ENCODE measurements at places on chromosomes 12 and 14.

DNA sequence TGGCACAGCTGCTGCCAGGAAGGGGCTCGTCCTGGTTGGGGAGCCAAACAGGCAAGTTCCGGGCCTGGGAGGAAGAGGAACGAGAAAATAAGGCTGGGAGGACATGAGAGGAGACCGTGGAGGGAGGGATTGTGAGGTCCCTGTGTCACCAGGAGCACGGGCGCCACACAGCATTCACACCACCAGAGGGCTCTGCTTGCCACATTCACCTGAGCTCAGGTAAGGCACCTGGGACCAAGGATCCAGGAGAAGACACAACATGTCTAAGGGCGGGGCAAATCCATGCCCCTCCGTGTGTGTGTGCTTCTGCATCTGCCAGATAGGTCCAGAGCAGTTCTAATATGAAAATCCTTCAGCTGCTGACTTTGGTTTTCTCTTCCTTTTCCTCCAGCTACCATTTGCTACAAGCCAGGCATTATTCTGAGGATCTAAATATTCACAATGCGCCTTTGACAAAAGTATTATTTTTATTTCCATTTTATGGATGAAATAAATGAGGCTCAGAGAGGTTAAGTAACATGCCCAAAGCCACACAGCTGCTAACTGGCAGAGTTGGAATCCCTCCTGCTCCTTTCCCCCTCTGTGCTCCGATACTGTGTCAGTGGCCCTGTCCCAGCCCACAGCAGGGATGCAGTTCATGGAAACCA, 14.6 kb downstream of the RAPGEF3 start:
- peak; percentile 87 for DNase-seq

DNA sequence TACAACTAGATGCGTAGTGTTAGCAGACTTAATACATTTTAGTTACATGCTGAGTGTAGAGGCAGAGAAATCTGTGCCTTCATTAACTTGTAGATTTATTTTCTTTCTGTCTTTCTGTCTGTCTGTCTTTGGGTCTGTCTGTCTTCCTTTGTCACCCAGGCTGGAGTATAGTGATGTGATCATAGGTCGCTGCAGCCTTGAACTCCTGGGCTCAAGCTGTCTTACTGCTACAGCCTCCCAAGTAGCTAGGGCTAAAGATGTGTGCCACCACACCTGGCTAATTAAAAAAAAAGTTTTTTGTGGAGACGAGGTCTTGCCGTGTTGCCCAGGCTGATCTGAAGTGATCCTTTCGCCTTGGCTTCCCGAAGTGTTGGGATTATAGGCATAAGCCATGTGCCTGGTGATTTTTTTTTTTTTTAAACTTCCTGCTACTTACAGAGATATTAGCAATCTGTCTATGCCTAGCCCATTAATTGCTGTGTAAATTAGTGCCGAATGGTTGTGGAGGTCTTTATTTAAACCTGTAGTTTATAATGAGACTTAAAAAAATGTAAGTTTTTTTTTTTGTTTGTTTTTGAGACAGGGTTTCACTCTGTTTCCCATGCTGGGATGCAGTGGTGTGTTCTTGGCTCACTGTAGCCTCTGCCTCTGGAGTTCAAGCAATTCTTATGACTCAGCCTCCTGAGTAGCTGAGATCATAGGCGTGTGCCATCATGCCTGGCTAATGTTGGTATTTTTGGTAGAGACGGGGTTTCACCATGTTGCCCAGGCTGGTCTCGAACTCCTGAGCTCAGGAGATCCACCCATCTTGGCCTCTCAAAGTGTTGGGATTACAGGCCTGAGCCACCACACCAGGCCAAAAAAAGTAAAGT, 22.8 kb downstream of the ERC1 start:
- no peak for DNase-seq

GRCh38 chr12:52828591-52829021, 5.5 kb downstream of the KRT79 start:
- DNase-seq: no peak

- no peak for DNase-seq
Observed at GRCh38 chr14:95264271-95264973, 55.3 kb downstream of the CLMN start.

GRCh38 chr14:76227450-76228050, 75.8 kb downstream of the GPATCH2L start:
- DNase-seq: no peak

GRCh38 chr12:112710414-112710813, 81.1 kb upstream of the RPH3A start:
- no peak for DNase-seq

DNA sequence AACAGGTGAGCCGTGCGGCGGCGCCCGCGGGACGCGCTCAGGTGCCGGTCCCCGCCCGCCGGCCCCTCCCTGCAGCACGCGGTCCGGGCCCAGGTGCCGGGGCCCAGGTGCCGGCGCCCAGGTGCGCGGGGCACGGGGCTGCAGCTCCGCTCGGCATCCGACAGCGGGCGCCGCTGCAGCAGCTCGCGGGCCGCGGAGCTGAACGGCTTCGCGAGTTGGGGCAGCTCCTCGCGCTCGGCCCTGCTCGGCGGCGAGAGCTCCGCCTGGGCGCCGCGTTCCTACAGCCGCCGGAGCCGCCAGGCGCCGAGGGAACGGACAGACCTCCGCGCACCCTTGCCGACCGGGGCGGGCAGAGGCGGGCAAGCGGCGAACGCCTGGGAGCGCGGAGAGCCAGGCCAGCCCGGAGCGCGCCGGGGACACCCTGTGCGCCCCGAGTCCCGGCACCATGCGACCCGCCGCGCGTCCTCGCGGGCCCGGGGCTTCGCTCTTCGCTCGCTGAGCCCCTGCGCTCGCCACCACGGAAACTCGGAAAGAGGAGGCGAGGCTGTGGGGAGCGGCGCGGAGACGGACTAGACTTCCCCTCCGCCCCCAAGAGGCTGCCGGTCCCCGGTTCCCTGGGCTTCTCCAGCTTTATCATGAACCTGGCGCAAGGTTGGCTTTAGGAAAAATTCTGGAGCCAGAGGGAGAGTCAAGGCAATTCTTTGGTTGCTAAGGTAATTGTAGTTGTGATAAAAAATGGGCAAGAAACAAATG, at the start of gene RGS6:
Gene RGS6 (plus strand): TSS at position 201 of the 753 bp plus-strand sequence.
- DNase-seq: no peak

DNA sequence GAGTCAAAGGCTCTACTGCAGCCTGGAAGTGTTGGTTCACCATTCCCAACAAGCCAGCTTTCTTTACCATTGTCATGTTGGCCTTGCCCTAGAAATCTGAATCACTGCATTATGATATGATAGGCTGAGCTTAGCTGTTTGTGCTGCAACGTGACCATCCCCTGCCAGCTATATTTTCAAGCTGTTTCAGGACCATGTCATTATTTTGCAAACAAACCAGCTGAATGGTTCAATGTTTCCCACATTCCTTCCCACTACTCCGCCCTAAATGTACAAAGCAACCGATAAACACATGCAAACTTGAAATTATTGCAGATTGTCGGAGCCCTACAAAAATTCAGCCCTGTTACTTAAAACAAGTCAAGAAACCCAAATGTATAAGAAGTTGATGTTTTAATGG, 136.1 kb downstream of the KICS2 start:
- no peak for DNase-seq

DNA sequence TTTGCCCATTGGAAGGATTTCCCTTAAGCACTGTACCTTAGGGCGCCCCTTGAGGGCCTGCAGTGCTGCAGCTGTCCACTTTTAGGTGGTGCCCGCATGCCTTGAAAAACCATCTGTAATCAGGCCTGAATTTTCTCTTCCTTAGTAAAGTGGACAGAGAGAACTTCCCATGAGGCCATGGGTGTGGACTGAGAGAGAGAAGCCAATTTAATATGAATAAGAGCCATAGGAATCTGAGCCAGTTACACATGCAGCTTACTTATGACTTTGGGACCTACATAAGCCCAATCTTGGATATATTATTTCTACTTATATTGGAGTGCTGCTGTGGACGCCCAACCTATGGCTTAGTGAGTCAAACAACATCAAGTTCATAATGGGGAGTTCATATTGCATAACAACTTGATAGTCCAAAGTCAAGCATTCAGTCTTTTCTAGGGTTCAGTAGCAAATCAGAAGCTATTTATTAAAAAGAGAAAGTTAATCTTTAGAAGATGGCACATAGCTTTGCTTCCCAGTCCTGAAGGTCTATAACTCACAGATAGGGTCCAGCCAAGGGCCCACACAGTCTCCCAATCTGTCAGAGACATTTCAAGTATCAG, 11.1 kb upstream of the ETV6 start:
- DNase-seq: no peak

- DNase-seq: no peak
Observed at GRCh38 chr12:125276567-125276966, 211.3 kb downstream of the AACS start.

- no peak for DNase-seq
Observed at GRCh38 chr14:73462815-73463214, 4.5 kb upstream of the NUMB start.

DNA sequence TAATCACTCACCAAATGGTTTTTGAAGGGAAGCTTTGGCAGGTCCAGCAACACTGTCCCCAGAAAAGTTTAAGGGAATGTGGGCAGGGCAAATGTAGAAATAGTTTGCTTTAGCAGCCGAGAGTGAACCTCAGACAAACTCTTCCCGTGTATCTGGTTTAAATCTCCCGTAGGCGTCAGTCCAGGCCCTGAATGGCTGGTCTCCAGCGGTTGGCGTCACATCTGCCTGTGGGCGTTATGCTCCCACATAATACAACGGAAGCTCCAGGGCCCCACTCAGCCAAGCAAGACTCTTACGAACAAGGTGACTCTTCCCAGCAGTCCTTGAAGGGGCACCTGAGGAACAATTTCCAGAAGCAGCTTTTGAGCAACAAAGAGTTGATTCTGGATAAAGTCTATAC, 942 bp downstream of the ZC2HC1C start:
- no peak for DNase-seq

DNA sequence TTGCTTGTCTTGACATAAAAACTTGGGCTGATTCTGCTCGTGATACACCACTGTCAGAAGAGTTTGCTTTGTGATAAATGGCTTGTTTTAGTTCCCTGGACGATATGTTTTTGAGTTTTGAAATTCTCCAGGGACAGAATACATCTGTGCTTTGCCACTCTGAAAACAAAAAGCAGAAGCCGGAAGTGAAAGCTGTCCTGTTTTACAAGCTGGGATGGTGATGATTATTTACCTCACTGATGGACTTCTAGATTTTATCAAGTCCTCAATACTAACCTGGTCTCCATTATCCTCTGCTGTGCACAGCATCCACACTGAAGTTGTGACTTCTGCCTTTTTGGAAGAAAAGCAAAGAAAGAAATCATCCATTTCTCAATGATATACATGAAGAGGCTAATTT, 251.6 kb downstream of the TRHDE start:
- DNase-seq: no peak

DNA sequence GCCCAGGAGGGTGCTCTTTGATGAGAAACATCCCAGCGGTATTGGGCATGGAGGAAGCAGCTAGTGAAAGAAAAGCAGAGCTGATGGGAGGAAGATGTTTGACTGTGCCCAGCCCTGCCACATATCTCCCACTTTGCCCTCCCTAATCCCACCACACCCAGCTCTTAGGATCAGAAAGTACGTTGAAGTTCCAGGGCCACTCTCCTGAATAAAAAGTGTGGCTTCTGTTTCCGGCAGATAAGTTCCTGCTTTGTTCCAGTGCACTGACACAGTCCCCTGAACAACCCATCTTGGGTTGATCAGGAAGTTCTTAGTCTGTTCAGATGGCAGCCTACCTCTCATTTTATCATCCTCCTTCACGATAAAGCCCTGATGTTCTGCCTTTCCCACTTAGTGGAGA, 16.5 kb downstream of the TPCN1 start:
- DNase-seq: no peak

GRCh38 chr12:69474456-69474855, 4.3 kb downstream of the FRS2 start:
- DNase-seq: no peak

GRCh38 chr12:83082690-83083276, 396.1 kb downstream of the TMTC2 start:
- no peak for DNase-seq

GRCh38 chr12:63882844-63883243, 38.3 kb downstream of the SRGAP1 start:
- DNase-seq: peak; percentile 22

DNA sequence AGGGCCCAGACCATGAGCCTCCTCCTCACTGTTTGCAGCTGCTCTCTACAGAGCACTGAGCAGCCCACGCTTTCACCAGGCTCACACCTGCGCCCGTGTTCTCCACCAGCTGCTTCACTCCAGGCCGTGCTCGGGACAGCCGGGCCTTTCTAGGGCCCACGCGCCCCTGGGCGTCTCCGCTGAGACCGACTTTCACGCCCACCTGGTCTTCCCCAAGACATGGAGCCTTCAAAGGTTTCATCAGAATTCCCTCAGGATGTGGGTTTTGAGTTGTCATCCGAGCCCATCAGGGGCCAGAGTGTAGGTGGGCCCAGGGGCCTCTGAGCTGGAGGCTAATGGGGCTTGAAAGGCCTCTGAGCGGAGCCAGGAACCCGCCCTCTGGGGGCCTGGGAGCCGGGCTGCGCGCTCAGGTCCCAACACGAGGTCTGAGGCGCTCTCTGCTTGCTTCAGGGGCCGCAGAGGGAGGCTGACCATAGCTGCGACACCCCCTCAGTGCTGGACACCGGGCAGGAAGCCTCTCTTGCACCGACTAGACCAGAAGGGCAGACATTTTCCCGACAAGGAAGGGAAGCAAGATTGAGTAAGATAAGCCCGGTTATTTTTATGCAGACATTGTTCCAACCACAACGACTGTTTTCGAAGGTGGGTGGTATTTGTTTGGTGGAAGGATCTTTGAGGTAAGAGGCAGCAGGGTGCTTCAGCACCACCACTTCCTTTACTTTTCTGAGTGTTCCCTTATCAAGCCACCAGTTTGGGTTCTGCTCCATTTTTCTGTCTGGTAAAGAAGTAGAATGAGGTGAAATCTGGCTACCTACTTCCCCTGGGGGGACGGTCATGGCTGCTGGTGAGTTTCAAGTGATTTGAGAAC, 125.0 kb upstream of the FUT8 start:
- no peak for DNase-seq

DNA sequence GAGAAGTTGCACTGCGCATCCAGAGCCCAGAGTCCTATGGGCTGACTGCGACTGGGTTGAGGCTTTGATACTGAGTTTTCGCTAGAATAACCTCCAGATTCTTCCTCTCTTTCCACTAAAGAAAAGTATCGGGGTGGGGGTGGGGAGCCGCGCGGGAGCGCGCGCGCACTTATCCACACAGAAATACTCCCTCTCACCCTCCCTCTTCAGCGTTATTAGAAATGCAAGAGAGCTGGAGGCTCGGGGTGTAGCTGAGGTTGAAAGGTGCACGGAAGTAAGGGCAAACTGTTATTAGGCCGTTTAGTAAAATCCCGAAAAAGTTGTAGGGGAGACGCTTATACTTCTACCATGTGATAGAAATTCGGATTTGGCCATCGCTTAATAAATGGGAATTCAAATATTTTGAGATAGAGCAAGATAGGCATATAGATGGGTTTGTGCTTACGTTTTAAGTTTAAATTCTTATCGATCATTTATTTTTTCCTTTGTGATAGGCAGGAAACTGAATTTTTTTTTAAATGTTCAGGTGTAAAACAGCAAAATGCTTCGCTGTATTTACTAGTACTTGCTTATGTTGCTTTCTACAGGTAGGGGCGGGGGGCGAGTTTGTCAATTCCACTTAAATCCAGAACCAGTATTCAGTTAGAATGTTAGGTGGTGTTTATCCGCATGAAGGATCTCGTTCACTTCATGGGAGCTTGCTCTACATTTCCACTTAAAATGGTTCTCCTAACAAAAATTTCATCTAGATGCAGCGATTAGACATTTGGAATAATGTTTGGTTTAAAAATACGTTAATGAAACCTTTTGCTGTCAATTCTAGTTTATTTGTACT, 1.1 kb downstream of the ARHGAP5 start:
- peak; percentile 2 for DNase-seq

Data from NCI-H1930 (cell line).